T-helper 9 cell (primary cell): ENCODE measurements at places on chromosomes 12 and 14.

GRCh38 chr12:38813923-38814322 lies 91.5 kb downstream of the CPNE8 start:
- DNase-seq = no peak

DNA sequence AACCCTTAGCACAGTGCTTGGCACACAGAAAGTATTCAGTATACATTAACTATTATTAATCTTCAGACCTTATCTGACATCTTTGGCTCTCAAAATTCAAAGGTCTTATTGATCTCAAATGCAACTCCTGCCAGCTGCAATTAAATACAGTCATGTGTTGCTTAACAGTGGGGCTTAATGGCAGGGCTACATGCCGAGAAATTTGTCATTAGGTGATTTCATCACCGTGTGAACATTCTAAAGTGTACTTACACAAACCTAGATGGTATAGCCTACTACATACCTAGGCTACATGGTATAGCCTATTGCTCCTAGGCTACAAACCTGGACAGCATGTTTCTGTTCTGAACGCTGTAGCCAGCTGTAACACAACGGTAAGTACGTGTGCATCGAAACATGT lies 156.3 kb upstream of the TMCC3 start:
- no peak for DNase-seq

DNA sequence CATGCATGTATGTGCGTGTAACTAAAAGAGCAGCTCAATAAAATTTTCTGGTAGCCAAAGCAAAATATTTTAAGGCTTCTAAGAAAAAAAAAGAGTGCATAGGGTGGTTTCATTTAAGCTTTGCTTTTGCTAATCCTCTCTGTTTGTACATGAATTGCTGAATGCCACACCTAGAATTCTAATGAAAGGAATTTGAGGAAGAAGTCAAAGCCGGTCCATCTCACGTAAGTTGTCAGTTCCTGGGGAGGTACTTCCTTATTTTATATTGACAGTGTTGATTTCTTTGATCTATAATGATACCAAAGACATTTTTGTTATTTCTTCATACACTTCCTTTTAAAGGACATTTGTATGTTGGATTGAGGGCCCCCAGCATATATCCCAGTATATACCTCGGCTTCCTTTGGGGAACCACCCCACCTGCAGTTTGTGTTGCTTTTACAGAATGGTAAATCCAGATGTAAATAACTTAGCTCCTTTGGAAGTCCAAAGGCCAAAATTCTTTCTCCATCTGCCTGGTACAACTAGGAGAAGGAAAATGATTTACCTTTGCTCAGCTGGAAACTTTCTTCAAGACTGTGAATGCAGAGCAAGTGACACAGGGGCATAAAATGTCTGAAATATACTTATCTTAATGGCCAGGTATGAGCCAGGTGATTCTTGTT lies 420.9 kb upstream of the ATP2B1 start:
- no peak for DNase-seq

GRCh38 chr12:89507015-89507824 lies 17.4 kb downstream of the GALNT4 start:
- no peak for DNase-seq

DNA sequence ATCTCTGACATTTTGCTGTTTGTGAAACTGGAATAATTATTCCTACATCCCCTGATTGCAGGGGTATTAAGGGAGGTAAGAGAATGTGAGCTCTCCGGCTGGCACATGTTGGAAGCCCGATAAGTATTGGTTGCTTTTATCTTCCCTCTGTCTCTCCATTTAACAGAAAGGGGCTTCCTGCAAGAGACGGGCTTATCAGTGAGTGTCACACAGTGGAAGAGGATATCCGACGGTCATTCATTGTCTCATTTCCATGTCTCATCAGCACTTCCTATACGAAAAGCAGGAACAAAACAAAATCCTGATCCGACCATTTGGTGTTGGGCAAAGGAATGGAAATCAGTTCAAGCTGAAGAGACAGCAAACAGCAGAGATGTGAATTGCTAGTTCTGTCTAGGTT lies 10.7 kb downstream of the DYRK4 start:
- no peak for DNase-seq

DNA sequence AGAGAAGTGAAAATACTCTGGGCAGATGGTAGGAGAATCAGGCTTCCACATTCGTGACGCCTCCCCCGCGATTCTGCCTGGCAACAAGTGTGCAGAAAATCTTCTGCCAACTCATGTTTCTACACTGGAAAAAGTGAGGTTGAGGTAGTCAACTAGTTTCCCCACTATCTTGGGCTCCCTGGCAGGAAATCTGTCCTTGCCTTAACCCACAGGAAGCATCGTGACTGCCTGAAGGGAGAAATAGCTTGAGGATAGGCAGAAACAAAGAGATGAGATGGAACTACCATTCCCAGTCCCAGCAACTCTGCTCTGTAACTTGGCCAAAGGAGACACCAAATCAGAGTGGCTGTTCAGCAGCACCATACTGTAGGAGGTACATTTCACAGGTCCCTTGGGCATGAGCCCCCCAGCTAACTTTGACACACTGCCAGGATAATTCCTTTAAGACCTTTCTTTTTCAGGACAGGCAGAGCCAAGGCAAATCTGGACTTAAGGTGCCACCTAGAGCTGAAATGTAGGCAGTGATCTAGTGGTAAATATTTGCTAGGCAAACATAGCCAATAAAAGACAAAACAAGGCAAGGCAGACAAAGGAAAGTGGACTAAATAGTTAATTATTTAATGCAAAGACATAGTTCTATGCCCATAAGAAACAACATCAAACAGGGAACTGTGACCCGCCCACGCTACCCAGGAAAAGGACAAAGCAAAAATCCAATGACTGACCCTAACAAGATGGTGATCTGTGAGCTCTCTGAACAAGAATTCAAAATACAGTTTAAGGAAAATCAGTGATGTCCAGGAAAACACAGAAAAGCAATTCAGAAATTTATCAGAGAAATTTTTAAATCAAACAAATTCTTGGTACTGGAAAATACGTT lies 205.1 kb downstream of the PTPRO start:
- DNase-seq = no peak

DNA sequence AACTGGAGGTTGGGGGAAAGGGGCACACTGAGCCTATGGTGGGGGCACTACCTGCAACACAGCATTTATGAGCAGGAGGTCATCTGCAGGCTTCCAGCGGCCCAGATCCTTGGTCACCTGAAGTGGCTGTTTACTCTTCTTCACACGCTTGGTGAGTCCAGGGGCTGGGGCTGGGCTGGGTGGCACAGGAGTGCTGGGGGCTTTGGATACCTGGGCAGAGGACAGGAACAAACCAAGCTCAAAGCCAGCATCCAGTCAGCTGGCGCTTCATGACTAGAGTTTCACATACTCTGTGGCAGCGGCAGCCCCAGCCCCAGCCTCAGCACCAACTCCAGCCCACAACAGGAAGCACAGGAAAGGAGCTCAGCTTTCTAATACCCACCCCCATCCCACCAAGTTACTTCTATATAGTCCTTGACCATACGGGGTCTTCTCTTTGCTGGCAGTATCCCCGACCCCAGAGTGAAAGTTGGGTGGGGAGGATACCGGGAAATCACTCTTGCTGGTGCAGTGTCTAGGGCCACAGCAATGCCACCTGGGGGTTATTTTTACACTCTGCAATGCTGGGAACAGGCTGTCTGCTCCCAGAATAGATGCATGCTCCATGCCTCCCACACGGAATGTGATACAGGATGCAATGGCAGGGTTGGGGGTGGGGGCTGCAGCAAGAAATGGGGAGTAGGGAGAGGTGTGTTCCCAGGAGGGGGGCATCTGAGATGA lies 3.1 kb downstream of the MCRS1 start:
- no peak for DNase-seq

DNA sequence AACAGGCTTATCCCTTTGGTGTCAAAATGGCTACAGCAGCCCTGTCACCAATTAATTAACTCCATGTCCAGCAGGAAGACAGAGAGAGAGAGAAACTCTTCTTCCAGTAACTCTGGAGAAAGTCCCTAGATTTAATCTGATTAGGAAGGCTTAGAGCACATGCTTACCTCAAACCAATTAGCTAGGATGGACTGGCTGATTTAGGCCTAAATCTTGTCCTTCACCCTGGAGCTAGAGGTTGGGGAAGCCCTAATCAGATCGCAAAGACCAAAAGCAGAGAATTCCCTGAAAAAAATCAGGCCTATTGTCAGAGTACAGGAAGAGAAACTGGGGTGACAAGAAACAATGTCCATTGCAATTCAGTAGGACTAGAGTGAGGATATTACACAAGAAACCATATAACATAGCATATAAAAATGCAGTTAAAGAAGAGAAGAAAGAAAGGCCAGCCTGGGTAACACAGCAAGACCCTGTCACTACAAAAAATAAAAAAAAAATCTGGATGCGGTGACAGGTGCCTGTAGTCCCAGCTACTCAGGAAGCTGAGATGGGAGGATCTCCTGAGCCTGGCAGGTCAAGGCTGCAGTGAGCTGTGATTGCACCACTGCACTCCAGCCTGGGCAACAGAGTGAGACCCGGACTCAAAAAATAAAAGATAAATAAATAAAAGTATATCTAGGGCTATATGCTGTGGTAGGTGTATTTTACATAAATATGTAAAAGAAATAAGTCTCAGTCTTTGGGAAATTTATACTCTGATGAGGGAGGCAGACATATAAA lies 34.9 kb upstream of the TUBA1A start:
- no peak for DNase-seq

- DNase-seq = no peak
Observed at GRCh38 chr12:56931474-56931978, 2.7 kb downstream of the SDR9C7 start.

DNA sequence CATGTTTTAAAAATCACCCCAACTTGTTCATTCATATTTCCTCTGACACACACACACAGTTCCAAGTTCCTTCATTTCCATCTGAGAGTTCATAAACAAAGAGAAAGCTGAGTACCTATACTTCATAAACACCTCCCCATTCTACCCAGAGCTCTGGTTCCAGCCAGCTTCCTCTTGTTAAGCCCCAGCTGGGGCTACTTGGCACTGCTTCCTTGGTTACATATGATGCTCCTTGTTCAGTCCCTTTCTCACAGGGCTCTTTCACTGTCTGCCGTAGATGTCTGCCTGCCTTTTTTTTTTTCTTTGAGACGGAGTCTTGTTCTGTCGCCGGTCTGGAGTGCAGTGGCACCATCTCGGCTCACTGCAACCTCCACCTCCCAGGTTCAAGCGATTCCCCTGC lies 77.5 kb downstream of the COX16 start:
- no peak for DNase-seq

DNA sequence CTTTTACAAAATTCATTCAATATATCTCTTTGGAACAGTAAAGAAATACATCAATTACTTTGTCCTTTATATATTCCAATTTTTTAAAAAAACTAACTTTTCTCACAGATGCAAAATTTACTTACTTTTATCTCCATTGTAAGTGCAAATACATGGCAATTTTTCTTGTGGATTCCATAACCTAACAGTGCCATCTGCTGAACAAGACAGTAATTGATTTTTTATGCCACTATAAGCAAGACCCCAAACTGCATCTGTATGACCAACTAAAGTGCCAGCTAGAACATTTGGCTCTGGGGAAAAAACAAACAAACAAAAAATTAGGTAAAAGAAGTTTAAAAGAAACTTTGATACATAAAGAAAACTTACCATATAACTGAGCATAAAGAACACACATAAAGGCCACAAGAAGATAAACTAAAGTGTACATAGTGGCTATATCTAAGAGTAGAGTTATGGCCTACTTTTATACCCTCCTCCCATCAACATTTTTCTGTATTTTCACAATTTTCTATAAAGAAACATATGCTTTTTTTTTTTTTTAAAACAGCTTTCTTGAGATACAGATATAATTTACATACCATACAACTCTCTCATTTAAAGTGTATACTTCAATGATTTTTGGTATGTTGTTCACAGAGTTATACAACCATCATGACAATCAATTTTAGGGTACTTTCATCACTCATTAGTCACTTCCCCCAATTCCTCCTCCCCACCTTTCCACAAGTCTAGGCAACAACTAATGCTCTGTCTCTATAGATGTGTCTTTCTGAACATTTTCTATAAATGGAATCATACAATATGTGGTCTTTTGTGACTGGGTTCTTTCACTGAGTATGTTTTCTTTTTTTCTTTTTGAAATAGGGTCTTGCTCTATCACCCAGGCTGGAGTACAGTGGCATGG lies 32.6 kb downstream of the COCH start:
- DNase-seq = no peak

- no peak for DNase-seq
Observed at GRCh38 chr12:70598467-70599193, 38.6 kb downstream of the PTPRB start.

- DNase-seq = no peak
Observed at GRCh38 chr12:56661560-56661959, 15.8 kb upstream of the ATP5F1B start.

DNA sequence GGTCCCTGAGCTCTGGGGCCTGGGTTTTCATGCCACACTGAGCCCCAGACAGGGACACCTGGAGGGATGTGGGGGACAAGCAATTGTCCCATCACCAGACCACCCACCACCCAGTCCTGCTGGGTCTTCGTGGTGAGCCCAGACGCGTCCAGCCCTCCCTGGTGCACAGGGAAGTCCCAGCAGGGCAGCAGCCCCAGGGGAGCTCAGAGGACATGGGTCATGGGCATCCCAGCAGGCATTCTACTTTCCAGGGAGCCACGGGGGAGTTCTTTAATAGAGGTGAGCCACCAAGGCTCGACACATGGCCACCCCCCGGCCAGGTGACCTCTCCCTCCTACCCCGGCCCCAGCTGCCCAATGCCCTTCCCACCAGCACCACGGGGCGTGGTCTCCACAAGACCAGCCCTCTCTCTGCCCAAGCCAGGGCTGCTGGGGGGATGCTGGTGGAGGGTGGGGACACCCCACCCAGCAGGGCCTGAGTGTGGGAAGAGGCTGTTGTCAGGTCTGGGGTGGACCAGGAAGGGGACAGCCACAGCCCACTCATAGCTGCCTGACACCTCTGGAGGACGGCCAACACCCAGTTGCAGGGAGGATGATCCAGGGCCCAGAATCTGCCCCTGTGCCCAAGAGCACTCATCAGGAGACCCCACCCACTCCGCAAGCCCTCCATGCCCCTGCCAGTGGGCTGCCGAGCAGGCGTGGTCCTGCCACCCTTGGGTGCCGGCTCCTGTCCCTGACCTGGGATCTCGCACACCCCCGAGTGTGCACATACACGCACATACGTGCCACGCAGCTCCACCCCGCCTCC lies 14.1 kb downstream of the AKT1 start:
- no peak for DNase-seq

DNA sequence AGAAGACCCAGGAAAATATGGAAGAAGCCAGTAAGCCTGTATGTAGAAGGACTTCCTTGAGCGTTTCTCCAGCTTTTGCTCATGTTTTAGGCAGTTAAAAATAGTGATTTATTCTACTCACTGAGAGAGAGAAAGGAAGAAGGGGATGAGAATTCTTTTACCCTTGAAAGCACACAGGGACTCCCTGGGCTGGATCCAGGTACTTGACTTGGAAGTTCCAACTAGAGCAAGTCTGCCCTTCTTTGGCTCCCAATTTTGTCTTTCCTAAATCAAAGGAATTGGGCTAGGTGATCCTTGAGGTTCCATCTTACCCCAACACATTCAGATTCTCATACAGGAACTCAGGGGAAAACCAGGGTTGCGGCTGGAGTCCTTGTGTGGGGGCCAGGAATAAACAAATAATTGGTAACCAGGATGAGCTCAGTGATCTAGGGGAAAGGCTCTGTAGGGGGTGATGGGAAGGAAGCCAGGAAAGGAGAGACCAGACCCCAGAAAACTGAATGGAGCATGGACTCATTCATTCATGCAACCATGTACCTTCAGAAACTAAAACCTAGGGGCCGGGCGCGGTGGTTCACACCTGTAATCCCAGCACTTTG lies 11.5 kb upstream of the ITGA5 start:
- no peak for DNase-seq

GRCh38 chr12:82682326-82682725 lies 4.4 kb upstream of the TMTC2 start:
- DNase-seq = no peak
